ENCODE measurements at places on chromosomes 12 and 14. TPM values are rescaled to one million over a fixed set of nuclear protein-coding genes. Genes with fewer than 3 reads are reported as not detected.

DNA sequence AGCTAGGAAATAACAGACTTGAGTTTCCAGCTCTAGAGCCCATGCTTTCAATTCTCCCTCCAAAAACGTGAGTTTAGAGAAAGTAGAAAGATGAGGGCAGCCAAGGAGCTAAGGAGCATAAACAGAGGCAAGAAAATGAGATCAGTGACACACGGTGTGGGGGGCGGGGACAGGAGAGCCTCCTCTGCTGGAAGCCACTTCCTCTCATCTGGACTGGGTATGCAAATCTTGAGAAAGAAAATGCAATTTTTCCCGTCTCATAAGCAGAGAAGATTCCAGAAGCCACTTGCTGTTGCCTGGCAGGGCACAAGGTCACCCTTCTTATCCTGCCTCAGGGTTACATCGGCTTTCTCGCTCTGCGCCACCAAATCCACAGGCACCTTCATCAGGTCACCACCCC lies 6.0 kb downstream of the OR10P1 start:
- DNase-seq, result no peak

- DNase-seq, result no peak
These were observed 10.8 kb upstream of the GTF2A1 start for GRCh38 chr14:81231540-81231939.

DNA sequence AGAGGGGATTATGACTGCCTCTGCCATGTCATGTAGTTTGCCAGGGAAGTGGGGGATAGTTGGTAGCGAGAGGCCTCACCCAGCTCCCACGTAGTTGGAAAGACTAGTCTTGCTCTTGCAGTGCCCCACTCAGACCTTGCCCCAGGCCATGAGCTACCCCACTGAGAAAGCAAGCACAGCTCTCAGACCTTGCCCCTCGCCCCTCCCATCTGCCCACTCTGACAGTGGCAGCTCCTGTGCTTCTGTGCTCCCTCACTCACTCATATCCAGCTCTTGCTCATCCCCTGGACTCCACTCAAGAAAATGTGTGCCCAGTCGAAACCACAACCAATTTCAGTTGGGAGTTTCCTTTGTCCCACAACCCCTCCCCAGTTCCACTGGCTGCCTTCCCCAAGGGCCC lies 55.5 kb upstream of the BDKRB2 start:
- DNase-seq, result no peak

DNA sequence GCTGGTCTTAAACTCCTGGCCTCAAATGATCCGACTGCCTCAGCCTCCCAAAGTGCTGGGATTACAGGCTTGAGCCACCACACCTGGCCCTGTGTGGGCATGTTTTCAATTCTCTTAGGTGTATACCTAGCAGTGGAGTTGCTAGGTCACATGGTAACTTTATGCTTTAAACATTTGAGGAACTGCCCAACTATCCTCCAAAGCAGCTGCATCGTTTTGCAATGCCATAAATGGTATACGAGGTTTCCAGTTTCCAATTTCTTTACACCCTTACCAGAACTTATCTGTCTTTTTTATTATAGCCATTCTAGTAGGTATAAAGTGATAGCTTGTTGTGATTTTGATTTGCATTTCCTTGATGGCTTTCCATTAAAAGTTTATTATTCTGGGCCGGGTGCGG lies 25.1 kb downstream of the RBMS2 start:
- no peak for DNase-seq

GRCh38 chr14:94079891-94080620 lies 946 bp downstream of the DDX24 start:
- DNase-seq, result no peak

DNA sequence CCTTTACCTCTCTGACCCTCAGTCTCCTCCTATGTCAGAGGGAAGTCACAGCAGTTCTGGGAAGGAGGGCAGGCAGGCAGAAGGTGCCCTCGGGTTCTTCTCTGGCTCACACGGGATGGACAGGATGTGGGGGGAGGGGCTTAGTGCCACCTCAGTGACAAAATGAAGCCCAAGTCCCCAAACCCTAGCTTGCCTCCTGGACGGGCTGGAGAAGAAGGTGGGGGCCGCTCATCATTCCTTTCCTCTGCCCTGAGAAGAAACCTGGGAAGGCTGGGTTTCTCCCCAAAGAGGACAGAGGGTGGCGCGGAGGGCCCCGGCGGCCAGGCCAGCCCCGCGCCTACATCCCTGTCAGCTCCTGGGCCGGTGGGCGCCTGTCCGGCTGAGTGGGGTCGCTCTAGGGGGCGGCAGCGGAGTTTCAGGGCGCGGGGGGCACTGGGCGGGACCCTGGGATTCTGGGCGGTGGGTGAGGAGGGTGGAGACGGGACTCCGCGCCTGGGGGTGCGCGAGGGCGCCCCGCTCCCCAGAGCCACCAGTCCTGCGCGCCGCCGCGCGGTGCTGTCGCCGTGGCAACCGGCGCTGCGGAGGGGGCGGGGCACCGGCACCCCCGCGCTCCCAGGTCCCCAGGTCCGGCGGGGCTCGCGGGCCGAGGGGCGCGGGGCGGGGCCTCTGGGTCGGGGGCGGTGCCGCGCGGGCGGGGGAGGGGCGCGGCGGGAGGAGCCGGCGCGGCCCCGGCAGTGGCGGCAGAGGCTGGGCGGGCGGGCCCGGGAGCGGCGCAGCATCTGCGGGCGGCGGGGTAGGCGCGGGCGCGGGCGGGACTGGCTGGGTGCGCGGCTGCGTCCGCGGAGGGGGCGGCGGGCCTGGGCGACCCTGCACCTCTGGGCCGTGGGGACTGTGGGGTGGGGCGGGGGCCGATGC lies at the start of gene TMEM121:
TMEM121 (plus strand) TSS at position 723 of the 915 bp plus-strand sequence. CDS start 2,252 bp downstream, outside the sequence.
- DNase-seq, result peak; percentile 17

GRCh38 chr12:54201001-54201794 lies 12.4 kb upstream of the SMUG1 start:
- peak; percentile 74 for DNase-seq

DNA sequence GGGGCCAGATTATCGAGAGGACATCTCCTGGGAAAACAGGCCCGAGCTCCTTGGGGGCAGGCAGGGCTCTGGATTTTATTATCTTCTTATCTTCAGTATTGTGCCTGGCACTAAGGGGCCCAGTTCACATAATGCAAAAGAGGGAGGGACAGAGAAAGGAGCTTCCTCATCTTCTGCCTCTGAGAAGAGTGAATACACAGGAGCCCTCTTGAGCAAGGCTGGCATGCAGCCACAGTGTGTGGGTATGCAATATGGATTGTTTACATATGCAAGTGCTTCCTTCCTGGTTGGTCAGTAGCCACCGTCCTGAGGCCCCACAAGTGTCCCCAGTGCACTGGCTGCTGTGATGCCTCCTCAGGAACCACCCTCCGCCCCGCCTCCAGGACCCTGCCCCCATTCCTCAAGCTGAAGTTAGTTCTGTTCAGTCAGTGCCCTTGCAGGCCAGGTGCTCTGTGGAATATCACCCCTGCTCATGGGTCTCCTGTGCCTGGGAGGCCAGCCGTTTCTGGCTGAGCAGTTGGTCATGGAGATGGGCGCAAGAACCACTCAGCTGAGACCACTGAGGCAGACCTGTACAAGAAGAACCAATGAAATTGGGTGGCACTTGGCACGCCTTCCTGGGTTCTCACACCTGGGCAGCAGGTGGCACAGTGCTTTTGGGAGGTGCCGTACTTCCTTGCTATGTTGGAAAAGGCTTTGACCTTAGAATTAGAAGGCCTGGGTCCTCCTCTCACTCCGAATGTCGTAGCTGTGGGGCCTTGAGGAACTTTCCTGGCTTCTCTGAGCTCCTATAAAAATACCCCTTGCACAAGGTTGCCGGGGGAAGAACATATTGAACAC lies 35.1 kb upstream of the ACTN1 start:
- DNase-seq, result peak; percentile 72

- no peak for DNase-seq
These were observed 21.2 kb upstream of the CDKL1 start for GRCh38 chr14:50417853-50418252.

- no peak for DNase-seq
These were observed 136.6 kb downstream of the SSPN start for GRCh38 chr12:26331960-26332359.

DNA sequence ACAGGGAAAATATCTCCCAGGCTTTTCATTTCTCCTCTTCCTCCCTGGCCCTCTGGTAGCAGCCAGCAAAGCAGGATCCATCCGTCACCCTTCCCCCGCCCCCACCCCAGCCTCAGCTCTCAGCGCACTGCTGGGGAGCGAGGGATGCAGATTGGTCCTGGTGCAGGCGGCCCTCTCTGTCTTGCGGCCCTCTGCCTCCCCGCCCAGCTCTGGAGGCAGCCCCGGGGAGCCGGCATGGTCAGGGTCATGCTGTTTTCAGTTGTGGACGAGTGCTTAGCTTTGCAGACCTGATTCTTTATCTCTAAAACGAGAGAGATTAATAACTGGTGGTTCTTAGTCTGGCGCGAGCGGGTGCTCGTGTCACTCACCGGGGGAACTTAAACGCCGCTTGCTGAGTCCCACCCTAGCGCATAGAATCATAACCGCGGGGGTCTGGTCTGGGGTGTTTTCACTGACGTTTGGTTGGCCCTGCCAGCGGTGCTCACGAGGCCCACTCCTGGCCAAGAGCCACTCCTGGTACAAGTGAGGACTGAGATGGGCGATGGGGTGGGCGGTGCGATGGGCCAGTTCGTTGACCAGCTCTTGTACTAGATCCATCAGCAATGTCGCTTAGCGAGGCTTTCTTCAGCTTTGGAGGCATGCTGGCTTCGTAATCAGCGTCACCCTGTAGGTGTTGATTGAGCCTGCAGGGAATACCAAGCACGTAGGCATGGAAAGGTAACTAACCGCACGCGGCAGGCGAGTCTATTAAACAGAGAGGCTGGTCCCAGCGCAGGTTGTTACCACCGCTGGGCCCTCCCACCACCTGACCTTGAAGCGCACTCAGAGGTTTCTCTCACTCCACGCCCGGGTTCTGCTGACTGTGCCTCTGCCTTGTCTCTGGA lies 95.2 kb downstream of the TSPAN9 start:
- DNase-seq, result no peak

DNA sequence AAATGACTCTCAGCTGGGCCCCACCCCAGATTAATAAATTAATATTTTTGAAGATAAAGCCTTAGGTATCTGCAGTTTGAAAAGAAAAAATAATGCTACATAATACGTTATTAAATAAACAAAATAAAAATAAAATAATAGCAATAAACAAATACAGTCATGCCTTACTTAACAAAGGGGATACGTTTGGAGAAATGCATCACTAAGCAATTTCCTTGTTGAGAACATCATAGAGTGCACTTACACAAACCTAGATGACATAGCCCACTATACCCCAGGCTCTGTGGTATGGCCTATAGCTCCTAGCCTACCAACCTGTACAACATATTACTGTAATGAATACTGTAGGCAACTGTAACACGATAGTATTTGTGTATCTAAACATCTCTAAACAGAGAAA lies 7.1 kb upstream of the EGLN3 start:
- no peak for DNase-seq

Gene KCNJ8
- 1.4 TPM for total RNA-seq

Gene ZC3H14
- 34.1 TPM for total RNA-seq

Gene MARCHF9
- total RNA-seq, result 8.0 TPM

Gene RTL1
- total RNA-seq, result not detected

Gene TEAD4
- 17.2 TPM for total RNA-seq

Gene GDF3
- not detected for total RNA-seq
